ENCODE measurements at places on chromosomes 2 and 18.

DNA sequence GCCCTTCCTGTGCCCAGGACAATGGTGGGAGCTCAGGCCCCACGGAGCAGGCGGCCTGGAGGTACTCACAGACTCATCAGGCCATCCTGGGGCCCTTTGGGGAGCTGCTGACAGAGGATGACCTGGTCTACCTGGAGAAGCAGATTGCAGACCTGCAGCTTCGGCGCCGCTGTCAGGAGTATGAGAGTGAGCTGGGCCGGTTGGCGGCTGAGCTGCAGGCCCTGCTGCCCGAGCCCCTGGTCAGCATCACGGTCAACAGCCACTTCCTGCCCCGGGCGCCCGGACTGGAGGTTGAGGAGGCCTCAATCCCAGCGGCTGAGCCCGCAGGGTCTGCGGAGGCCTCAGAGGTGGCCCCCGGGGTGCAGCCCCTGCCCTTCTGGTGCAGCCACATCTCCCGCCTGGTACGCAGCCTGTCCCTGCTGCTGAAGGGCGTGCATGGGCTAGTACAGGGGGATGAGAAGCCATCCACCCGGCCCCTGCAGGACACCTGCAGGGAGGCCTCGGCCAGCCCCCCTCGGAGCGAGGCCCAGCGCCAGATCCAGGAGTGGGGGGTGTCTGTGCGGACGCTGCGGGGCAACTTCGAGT lies 8.3 kb upstream of the KLHL30 start:
- no peak for DNase-seq

- DNase-seq, result peak; percentile 47
Measured at GRCh38 chr2:234691214-234691575, 194.3 kb upstream of the ARL4C start.

- DNase-seq, result peak; percentile 53
Measured at GRCh38 chr2:24970483-24971285, 1.1 kb downstream of the DNAJC27 start.

- DNase-seq, result no peak
Measured at GRCh38 chr2:27245116-27245515, 17.7 kb downstream of the SLC30A3 start.

DNA sequence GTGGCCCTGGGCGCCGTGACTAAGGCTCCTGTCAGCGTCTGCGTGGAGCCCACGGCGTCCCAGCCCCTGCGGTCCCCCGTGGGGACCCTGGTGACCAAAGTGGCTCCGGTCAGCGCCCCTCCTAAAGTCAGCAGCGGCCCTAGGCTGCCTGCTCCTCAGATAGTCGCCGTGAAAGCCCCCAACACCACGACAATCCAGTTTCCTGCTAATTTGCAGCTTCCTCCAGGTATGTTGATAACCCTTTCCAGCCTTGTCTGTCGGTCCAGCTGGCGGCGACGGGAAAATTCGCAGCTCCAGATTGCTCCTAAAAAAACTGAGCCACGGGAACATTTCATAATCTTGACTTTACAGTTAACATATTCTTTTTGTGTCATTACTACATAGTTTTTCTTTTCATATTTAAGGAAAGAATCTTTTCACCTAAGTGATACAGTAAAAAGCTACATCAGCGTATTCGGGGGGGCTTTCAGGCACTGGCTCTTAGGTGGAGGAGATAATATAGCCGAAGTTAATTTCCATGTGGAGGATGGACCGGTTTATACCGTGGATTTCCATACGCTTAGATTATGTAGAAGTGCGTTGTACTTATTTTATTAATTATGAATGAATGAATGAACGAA lies 916 bp downstream of the TAF4B start:
- DNase-seq, result peak; percentile 15

- DNase-seq, result no peak
Measured at GRCh38 chr2:217784996-217785543, 217.7 kb downstream of the TNS1 start.

GRCh38 chr2:148880636-148881035 lies 5.6 kb downstream of the KIF5C start:
- no peak for DNase-seq

GRCh38 chr2:105711394-105711793 lies 33.3 kb upstream of the NCK2 start:
- DNase-seq, result no peak

DNA sequence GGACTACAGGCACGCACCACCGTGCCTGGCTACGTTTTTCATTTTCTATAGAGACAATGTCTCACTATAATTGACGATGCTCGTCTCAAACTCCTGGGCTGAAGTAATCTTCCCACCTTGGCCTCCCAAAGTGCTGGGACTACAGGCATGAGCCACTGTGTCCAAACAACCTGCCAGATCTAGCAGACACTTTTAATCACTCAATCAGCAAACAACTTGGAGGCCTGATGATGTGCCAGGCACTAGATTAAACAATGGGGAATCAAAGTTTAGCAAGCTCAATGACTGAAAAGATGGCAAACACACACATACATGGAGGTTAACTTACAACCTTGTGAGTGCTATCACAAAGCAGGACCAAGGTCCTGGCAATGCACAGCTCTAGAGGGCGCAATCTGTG lies 29.8 kb upstream of the RMP24 start:
- DNase-seq, result no peak

DNA sequence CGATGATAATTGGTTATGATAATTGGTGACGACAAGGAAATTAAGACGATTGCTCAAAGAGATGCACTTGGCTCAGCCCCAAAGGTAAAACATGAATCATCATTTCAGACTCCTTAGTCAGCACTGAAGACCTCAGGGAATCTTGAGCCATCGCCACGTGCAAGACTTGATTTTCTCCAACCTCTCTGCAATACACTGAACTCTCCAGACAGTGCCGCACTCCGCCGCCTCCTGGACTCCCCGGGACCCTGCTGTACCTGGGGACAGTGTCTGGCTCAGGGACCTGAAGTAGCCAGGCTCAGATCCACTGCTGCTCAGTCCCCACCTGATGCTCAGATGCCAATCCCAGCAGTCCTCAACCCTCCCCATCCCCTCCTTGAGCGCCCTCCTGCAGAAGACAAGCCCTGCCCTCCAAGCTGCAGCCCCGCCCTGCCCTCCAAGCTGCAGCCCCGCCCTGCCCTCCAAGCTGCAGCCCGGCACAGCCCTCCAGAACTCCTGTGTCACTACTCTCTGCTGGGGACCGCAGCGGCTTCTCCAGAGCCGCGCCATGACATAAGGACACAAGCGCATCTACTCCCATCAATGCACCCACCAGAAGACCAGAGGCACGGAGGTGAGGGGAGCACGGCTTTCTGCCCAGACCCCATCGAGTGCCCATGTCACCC lies 1.1 kb downstream of the TMEM18 start:
- DNase-seq, result peak; percentile 95
